Stimulated activated CD8-positive, alpha-beta memory T cell treated with anti-CD3 and anti-CD28 coated beads, Interleukin-7, amount 100 ng/mL, for 1 hour (primary cell): ENCODE measurements at places on chromosomes 6 and 20.
A peak's percentile ranks its signal among the peaks of the same experiment; 100 is the strongest.

DNA sequence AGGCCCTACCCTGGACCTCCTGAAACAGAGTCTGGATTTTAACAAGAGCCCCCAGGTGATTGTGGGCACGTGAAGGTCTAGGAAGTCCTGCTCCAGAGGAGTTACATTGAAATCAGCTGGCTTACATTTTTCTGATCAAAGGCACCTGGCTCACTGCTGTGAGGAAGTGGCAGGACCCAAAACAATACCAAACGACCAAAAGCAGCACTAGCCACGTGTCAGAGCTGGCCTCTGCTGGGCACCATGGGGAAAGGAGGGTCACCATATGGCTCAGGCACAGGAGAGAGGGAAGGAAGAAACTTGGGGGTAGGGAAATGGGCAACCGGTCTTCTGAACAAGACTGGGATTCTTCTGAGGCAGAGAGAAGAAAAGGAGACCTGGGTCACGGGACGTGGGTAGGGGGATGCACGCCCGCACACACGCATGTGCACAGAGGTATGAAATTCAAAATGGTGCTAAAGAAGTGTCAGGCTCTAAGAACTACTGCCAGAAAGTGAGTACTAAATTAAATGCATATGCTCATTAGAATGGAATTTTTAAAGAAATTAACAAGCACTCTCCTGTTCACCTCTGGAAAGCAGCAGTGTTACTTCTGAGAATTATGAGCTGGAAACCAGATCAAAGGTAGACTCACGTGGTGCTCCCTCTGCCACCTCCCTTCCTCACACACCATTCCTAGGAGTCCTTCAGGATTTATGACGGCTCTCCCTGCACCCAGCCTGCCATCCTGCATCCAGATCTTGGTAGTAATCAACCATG, 113.6 kb downstream of the TRERF1 start:
- DNase-seq = no peak

GRCh38 chr6:88586371-88587149, 376.9 kb downstream of the RNGTT start:
- no peak for DNase-seq

- no peak for DNase-seq
Measured at GRCh38 chr6:168956884-168957730, 296.5 kb downstream of the THBS2 start.

- DNase-seq = peak; percentile 1
Measured at GRCh38 chr6:99746261-99746895, 139.7 kb downstream of the PRDM13 start.

- DNase-seq = no peak
Measured at GRCh38 chr6:123529058-123529457, 107.7 kb downstream of the TRDN start.

GRCh38 chr6:38554700-38555413, 84.9 kb downstream of the BTBD9 start:
- no peak for DNase-seq

DNA sequence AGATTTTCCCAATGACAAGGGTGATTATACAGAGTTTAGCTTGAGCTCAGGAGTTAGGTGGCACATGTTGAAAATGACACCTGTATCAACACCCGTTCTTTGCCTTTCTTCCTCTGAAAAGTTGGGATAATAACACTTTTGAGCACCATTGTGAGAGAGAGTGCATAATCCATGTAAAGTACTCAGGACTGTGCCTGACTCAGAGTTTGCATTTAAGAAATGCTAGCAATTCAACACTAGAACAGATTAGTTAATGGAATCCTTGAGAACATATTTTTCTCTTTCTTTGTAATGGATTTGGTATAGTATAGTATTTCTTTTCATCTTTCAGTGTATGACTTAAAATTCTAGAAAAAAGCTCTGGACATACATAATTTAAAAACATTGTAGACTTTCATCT, 449.2 kb downstream of the GJA1 start:
- no peak for DNase-seq

DNA sequence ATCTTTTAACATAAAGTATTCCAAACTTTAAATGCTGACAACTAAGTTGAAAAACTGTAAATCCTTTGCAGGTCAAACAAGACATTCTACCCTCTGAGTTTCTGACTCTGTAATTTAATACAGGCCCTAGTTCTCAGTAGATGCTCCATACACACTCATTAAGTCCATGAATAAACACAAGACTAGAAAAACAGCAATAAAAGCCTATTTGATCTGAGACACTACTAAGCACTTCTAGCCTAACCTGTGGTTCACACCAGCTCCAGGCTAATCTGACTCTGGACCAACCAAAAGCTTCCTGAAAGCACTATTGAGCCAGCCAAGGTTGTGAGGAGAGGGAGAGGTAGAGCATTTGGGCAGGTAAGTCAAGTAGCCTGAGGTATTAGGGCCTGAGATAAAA, 103.9 kb downstream of the EPM2A start:
- no peak for DNase-seq

- no peak for DNase-seq
Measured at GRCh38 chr6:53756396-53756795, 38.4 kb upstream of the LRRC1 start.

DNA sequence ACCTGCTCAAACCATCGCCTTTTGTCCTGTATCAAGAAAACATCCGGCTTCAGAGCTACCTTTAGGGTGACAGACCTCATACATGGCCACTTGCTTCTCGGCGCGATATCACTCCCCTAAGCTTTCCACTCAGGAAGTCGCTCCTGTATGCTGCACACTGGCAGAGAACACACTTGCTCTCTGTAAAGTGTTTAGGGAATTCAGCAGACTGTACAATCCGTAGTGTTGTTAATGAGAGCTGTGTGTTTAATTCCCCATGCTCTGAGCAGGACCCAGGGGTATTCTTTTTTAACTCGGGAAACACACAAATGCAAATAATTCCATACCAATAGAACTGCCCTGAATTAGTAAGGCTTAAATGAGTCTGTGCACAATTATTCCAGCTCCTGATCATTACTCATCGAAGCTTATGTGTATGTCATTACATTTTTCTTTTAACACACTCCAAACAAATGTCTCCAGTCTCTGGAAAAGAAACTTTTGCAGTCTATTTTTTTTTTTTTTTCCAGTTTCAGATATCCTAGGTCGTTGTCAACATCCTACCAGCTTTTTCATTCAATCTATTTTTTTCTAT, 338.7 kb upstream of the ARID1B start:
- DNase-seq = no peak

DNA sequence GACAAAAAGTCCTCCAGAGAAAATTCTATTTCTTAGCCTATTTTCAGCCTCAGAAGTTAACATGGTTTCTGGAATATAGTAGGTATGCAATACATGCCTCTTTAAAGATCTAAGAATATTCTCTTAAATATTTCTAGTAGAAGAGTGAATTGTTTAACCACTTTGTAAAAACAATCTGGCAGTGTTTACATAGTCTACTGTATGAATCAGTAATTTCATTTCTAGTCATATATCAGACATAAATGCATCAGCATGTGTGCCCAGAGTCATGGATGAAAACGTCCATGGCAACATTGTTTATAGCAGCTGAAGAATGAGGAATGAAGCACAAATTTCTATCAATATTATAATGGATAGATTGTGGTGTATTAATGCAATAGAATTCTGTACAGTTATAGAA, 124.9 kb downstream of the NKAIN2 start:
- no peak for DNase-seq

DNA sequence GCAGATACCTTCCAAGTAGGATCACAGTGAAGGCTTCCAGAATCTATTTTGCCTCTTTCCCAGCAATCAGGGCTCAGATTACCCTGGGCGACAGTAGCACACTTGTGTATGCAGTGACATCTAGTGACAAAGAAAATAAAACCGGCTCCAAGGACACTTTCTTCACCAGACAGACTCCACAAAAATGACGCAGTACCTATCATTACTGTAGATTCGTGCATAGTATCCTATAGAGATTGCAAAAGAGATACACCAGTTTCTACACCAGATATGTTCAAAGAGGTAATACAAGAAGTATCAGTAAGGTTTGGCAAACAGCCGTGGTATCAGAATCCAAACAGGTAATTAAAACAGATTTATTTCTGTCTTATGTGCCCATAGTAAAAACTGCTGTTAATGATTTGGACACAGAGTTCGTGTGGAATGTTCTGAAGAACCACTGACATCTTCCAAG, 600.4 kb upstream of the JAG1 start:
- DNase-seq = no peak

DNA sequence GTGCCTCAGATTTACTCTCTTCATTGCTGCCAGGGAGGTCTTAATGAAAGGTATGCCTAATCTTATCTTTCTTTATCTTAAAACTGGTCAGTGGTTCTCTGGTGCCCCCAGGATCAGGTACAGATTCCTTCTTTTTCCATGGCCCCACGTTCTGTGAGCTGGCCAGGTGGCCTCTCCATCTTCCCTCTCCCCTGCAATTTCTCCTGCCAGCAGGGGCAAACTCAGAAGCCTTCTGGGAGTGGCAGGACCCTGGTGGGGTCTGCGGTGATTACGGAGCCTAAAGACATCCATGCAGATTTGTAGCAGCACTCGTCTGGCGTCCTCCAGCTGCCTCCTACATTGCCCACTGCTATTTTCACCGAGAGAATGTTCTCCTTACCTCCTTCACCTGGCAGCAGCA, 95.8 kb downstream of the CCDC170 start:
- DNase-seq = no peak

- DNase-seq = no peak
Measured at GRCh38 chr6:157861814-157862213, 38.8 kb downstream of the SNX9 start.

DNA sequence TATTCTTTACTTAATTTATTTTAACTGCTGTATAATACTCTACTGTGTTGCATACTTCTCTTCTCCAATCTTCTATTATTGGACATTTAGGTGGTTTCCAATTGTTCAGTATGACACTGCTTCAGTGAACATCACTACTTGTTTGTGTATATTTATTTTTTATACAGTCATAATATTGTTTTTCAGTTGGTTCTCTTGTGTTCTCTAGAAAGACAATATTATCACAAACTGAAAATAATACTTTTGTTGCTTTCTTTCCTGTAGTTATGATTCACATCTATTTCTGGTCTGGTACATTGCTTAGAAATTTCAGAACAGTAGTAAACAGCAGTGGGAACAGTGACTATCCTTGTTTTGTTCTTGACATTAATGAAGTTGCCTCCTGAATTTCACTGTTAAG, 62.8 kb upstream of the GTSF1L start:
- DNase-seq = no peak

GRCh38 chr6:139337001-139337400, 37.4 kb downstream of the CITED2 start:
- no peak for DNase-seq

- no peak for DNase-seq
Measured at GRCh38 chr6:151255811-151256210, 16.0 kb downstream of the AKAP12 start.

GRCh38 chr20:37533154-37533715, 5.6 kb upstream of the BLCAP start:
- no peak for DNase-seq

DNA sequence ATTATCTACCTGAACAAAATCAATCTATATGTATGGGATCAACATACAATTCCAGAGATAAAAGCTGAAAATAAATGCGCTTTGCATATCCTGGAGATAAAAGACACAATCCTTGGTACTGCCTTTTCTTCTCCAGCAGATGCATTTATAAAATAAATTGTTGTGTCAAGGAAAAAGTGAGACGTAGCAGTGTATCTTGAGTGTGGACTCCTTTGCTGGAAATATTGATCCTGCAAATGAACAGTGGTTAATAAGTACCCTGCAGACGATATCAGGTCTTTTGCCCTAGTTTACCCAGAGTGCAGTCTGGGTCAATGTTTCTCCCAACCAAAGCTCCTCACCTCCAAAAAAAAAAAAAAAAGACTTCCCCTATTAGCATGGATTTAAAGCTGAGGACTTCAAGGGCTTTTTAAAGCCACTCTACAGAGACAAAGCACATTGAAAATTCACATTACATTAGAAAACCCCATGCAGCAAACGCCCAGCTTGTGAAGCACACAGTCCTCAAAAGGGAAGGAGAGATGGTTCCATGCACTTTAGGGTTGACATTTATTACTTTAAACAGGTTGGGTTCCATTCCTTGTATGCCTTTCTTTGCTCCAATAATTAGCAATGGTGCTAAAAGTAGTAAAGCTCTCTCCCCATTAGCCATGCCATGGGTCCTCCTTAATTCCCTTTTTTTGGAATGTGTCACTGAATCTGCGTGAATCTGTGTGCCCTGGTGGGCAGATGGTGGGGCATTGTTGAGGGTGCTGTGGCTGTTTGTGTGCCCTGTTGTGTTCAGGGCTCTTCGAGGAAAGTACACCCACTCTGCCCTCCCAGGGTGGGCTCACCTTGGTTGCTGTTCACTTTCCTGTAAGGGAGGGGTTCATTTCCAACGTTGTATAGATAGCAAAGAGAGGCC, 21.1 kb downstream of the FOXA2 start:
- DNase-seq = no peak

DNA sequence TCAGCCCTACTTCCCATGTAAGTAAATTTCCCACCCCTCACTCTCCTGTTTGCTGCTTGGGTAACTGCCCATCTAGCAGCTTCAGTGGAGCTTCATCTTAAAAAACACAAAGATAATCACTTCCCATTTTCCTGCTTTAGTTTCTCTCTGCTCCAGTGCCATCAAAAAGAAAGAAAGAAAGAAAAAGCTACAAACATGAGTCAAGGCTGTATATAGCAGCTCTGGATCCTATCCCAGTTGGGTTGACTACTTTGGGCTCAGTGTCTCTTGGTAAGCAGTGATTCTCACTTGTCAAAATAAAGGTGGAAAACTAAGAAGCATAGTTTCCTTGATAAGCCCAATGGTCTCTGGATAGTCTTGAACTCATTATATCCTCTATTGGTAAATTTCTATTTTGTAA, 48.7 kb upstream of the SRPK1 start:
- no peak for DNase-seq

- no peak for DNase-seq
Measured at GRCh38 chr6:152636021-152636608, 1.0 kb downstream of the SYNE1 start.
